Bone marrow (tissue), 2 donors: ENCODE measurements at places on chromosomes 4 and X.

GRCh38 chr4:98919996-98920395 is 8.9 kb downstream of the EIF4E start:
- no peak for DNase-seq

DNA sequence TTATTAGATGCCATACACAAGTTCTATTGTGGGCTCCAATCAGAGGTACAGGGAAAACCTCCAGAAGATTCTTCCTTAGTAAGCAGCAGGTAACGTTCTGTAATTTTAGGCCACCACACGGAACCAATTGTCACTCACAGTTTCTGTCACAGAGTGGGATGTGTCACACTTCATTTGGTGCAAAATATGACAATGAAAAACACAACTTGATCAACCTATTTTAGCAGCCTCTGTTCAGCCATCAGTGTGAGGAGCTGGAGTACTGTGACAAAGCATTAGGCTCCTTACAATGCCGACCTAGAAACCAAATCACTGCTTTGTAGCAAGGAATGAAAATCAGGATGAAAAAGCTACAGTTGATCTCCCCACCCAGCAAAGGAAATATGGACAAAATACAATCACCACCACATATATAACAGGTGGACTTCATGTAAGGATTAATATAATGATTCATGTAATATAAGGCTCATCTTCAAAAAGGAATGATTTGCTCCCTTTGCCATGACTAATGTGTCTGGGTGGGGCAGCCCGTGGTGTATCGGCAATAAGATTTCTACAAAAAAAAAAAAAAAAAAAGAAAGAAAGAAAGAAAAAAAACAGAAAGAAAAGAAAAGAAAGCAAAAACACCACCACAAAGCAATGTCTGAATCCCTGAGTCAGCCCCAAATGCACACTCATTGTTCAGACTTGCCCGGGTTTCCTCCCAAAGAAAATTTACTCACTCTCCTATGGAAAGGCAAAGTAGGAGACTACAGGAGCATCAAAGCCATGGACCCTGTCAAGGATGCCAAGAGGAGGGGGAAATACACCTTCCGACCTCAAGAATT is 36.0 kb downstream of the SLC9A7 start:
- DNase-seq = no peak

DNA sequence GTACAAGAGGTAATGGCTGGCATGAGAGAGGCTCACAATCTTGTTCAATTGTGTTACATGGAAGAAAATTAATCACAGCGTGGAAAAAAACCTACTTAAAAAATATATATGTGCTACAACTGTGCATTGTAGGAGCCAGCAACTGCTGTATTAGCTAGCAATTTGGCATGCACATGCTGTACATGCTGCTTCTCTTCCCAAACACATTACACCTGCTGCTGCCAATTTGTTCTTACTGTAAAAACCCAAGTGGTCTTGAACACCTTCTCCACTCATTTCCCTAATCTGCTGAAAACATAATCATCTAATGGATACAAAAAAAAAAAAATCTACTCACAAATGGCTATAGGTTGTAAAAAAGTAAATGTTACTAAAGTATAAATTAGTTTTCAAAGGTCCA is 264.2 kb downstream of the INPP4B start:
- DNase-seq = no peak

- DNase-seq = no peak
These were observed 395.3 kb upstream of the CPEB2 start for GRCh38 chr4:14607001-14607400.
